Thoracic aorta (tissue), 2 donors: ENCODE measurements at places on chromosomes 5 and 9. TPM values are rescaled to one million over a fixed set of nuclear protein-coding genes. Genes with fewer than 3 reads are reported as not detected.

The COX7C gene
- total RNA-seq, result 240 TPM

The IFNB1 gene
- not detected for total RNA-seq

DNA sequence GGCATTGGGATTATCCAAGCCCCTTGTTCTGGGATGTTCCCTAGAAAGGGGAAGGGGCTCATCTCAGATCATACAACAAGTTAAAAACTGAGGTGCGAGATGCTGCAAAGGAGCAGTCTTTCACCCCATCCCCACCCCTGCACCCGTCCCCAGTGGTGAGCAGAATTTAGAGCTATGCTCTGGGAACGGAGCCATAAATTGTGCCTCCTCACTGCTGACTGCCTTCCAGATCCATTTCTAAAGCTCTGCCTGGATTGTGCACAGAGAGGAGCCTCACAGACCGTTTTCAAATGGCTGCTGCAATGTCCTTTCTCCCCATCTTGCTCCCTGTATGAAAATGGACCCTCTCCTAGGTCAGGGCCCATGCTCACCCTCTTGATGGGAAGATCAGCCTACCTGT is 8.3 kb downstream of the SLC25A48 start:
- H3K27me3 ChIP-seq, result no peaks in the 10 kb centered on the region
- no peak overlapping the region for H3K4me3 ChIP-seq
- no peak for DNase-seq
- H3K4me1 ChIP-seq, result no peaks in the 10 kb centered on the region

- H3K4me3 ChIP-seq, result no peak overlapping the region
- H3K27ac ChIP-seq, result no peak overlapping the region
- no peak for DNase-seq
- H3K4me1 ChIP-seq, result peaks cover 8% of the 10 kb centered on the region
- H3K27me3 ChIP-seq, result no peaks in the 10 kb centered on the region
Observed at GRCh38 chr9:20990867-20991266, 40.6 kb downstream of the HACD4 start.
